ENCODE measurements at places on chromosomes 16 and 17.

DNA sequence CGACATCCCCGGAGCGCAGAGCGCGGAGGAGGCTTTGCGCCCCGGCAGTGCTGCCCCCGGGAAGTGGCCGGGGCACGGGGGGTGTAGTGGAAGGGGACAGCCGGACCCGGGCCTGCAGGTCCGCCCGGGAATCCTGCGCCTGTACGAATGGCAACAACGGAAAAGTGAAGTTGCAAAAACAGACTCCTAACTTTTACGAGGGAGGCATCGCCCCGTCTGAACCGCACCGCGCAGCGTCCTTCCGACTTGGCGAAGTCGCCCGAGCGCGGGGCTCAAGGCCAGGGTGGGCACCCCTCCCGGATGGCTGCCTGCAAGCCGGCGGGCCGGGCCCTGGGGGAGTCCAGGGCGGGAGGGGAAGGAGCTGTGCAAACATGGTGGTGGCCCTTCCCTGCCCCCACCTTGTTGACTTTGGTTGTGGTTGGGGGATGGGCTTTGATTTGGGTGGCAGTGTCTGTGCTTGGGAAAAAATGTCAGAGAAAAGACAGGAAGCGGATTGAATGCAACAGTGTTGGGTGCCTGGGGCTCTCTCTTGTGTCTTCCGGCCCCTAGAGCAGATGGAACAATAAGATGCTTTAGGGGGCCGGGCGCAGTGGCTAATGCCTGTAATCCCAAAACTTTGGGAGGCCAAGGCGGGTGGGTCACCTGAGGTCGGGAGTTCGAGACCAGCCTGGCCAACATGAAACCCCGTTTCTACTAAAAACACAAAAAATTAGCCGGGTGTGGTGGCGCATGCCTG, 675 bp downstream of the RNF213 start:
- no peak for DNase-seq

- no peak for DNase-seq
These were observed at the start of gene ZDHHC7 for GRCh38 chr16:85010931-85011845. ZDHHC7 (minus strand) TSS chr16:85011535; CDS start chr16:84990618, 20,917 bp downstream.

DNA sequence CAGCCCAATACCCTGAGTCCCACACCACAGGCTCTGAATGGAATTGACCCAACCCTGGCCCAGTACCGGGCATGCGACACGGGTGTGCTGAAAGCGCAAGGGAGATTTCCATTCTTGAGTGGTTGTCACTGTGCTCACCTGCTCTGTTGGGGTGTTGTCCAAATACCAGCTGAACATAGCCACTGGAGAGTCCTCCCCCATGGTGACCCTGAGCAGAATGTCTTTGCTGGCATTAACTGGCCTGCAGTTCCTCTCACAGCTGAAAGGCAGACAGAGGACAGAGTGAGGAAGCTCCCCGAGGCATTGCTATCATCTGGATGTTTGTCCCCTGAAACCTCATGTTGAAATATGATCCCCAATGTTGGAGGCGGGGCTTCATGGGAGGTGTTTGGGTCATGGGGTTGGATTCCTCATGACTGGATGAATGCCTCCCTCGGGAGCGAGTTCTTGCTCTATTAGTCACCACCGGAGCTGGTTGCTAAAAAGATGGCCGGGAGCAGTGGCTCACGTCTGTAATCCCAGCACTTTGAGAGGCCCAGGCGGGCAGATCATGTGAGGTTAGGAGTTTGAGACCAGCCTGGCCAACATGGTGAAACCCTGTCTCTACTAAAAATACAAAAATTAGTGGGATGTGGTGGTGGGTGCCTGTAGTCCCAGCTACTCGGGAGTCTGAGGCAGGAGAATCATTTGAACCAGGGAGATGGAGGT, 57.3 kb upstream of the BCO1 start:
- DNase-seq: peak; percentile 86

- no peak for DNase-seq
These were observed 43.5 kb downstream of the AP2B1 start for GRCh38 chr17:35630530-35631148.

DNA sequence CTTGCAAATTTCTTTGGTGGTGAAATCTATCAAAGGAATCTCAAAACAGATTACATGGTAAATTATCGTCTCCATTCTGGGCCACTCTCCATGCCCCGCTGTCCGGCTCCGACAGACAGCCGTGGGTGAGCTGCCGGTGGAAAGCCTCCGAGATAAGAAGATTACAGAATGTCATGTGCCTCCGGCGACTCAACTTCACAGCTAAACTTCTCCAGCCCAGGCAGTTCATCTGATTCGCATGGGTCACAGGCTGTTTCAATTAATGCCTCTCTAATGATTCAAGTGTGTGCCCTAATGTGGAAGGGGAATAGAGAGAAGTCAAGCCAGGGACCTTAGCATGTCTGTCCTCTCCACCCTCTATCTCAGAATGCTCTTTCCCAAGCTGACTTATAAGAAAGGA, 520.8 kb upstream of the ZFHX3 start:
- no peak for DNase-seq

- no peak for DNase-seq
These were observed 7.6 kb downstream of the ALKBH5 start for GRCh38 chr17:18191236-18191667.

DNA sequence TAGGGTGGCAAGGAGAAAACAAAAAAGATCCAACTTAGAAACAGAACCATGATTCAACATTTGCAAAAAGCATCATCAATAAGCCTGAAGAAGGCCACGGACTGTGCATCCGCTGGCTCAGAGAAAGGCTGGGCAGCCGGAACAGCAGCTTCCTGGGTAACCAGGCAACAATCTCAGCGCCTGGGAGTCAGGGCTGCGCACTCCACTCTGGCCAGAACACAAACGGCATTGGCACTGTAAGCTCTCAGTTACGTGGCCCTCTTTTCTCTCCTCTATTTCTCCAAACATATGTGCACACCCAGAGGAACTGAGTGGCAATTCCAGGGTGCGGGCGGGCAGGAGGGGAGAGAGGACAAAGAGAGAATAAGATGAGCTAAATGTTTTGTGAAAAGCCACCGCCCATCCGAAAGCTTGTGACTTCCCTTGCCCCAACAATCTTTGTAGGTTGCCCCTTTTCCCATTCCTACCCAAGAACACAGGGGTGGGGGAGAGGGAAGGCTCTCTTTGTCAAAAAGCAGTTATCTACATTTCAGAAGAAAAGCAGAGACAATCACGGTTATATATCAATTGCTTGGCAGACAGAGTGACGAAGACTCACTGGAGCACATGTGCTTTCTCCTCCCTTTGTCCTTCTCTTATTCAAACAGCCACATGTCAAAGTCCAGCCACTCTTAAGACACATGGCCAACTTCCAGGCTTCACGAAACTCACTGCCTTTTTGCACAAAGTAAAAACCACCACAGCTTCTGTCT, 6.6 kb upstream of the GHDC start:
- DNase-seq: no peak

DNA sequence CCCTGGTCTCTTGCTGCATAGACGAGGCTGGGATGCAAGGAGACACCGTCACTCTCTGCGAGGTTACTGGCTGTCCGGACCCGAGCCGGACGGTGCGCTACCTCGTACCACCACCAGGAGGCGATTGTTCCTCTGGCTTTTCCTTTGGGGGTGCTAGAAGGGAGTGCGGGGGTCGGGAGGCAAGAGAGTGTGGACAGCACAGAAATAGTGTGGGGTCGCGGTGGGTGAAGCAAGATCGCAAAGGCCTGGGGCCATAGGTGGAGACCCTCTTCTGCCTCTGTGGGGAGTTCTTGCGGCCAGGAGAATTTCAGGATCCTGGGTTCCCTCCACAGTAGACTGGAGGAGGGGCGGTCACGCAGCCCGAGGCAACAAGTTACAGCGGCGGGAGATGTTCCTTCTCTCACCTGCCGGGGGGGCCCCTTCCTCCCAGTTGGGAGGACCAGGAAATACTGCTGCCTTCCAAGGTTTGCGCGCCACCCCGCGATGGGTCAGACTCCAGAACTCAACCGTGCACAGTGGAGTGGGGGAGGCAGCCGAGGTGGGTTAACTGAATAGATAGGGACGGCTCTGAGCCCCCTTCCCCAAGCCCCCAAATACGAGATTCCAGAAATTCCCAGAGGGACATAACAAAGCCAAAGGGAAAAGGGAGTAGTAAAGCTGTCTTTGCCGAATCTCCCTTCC, 6.9 kb downstream of the PHOSPHO1 start:
- DNase-seq: no peak

- no peak for DNase-seq
These were observed 125.8 kb downstream of the ANKRD11 start for GRCh38 chr16:89364606-89365005.

DNA sequence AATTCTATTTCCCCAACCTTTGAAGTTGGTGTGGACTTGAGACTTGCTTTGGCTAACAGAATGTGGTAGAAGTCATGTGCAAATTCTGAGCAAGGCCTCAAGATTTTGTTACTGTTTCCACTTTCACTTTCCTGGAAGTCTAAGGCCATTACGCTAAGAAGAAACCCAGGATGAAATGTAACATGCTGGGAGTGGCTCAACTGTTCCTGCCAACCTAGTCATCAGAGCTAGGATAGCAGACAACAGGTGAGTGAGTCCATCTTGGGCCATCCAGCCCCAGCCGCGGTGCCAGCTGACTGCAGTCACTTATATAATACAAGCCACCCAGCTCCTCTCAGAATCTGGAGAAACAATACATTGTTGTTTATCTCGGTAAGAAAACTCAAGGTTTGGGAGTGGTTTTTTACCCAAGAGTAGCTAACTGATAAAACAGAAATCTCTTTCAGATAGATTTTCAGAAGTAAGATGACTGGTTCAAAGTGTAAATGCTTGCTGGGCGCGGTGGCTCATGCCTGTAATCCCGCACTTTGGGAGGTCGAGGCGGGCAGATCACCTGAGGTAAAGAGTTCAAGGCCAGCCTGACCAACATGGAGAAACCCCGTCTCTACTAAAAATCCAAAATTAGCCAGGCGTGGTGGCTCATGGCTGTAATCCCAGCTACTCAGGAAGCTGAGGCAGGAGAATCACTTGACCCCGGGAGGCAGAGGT, 10.7 kb upstream of the STX4 start:
- no peak for DNase-seq

- no peak for DNase-seq
These were observed 156.1 kb upstream of the CACNG5 start for GRCh38 chr17:66678827-66679226.

DNA sequence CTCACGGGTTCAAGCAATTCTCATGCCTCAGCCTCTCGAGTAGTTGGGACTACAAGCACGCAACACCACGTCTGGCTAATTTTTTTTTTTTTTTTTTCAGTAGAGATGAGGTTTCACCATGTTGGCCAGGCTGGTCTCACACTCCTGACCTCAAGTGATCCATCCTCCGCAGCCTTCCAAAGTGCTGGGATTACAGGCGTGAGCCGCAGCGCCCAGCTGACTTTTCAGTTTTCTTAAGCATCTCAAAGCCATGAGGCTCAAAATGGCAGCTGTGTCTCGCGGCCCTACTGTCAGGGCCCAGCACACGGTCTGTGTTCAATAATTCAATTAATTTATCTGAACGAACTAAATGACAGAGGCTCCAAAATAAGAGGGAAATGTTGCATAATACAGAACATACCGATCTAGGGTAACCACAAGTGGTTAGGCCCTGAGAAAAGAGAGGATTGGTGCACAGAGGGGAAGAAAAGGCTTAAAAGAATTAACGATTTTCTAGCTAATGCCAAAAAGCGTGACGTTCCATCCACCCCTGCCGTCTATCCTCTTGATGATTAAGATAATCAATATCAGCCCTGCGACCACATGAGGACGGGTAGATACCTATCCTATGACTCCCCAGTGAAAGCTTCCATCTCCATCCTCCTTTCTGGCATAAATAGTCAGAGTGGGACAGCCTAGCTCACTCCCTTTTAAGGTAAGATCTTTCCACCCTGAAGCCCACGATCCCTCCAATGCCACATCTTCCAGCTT, 136.9 kb downstream of the SLC39A11 start:
- DNase-seq: no peak

GRCh38 chr16:47175152-47175551, 31.4 kb upstream of the NETO2 start:
- no peak for DNase-seq

DNA sequence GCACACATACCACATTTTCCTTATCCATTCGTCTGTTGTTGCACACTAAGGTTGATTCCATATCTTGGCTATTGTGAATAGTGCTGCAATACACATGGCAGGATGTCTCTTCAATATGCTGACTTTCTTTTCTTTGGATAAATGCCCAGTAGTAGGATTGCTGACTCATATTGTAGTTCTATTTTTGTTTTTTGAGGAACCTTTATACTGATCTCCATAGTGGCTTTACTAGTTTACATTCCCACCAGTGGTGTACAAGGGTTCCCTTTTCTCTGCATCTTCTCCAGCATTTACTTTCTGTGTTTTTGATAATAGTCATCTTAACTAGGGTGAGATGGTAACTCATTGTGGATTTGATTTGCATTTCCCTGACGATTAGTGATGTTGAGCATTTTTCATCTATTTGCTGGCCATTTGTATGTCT, 118.1 kb downstream of the STXBP4 start:
- DNase-seq: peak; percentile 60

DNA sequence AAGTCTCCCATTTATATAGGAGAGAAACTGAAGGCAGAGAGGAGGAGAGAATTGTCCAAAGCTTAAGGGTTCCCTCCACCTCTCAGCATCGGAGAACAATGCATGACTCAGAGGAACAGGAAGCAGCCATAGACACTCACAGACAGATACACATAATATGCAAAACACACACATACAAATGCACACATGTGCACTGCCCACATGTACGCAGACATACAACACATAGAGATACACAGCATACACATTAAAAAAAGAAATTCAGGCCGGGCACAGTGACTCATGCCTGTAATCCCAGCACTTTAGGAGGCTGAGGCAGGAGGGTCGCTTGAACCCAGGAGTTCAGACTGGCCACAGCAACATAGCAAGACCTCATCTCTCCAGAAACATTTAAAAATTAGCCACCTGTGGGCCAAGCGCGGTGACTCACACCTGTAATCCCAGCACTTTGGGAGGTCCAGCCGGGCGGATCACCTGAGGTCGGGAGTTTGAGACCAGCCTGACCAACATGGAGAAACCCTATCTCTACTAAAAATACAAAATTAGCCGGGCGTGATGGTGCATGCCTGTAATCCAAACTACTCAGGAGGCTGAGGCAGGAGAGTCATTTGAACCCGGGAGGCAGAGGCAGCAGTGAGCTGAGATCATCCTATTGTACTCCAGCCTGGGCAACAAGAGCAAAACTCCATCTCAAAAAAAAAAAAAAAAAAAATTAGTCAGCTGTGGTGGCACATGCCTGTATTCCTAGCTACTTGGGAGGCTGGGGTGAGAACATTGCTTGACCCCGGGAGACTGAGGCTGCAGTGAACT, 11.3 kb downstream of the ERAL1 start:
- DNase-seq: no peak

- no peak for DNase-seq
These were observed 5.8 kb upstream of the MRPL58 start for GRCh38 chr17:75006653-75007052.

- DNase-seq: no peak
These were observed 8.4 kb downstream of the C16orf86 start for GRCh38 chr16:67674851-67675578.

DNA sequence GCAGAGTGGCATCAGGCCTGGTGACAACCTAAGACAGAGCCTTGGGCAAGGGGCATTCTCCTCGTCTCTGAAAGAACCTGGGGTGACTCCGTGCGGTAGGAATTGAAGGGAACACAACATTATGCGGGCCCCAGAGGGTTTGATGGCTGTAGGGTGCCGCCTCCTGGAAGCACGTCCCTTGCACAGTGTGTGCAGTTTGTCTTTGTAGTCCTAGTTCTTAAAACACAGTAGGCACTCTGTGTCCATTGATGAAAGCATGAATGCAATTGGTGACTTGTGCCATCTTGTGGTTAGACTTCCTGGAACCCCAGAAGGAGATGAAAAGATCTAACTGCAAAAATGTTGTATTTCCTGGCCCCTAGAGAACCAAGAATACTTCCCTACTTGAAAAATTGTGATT, 279.8 kb downstream of the UTP18 start:
- DNase-seq: no peak

GRCh38 chr16:54508351-54508750, 221.8 kb upstream of the IRX3 start:
- DNase-seq: no peak
